Activated naive CD4-positive, alpha-beta T cell treated with anti-CD3 and anti-CD28 coated beads, Interleukin-2, amount 50 U/mL, for 72 hours (primary cell): ENCODE measurements at places on chromosomes 2 and 18.

GRCh38 chr18:44171301-44171700 is 509.4 kb upstream of the SETBP1 start:
- no peak for DNase-seq

- peak; percentile 41 for DNase-seq
These were observed 27.5 kb downstream of the PMAIP1 start for GRCh38 chr18:59927246-59927825.

- DNase-seq, result no peak
These were observed 577.4 kb downstream of the CPS1 start for GRCh38 chr2:211133766-211134165.

- peak; percentile 64 for DNase-seq
These were observed 7.6 kb downstream of the PLEKHM3 start for GRCh38 chr2:208017721-208018120.

GRCh38 chr2:15914596-15915385 is 25.6 kb upstream of the MYCN start:
- no peak for DNase-seq

DNA sequence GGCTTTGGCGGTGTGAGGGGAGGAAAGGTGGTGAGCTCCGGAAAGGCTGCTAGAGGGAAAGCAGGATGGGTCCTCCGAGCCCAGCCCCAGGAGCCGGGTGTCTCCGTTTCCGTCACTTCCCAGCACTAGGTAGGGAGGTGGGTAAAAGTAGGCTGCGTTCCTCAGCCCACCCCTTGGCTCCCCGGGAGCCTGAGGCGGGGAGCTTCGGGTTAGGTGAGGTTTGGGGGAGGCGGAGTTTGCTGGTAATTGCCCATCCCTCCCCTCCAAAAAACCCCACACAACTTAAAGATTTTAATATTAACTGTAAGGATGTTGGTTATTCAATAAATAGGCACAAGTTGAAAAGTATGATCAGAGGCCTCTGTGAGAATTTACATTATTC is 552 bp upstream of the ATF2 start:
- DNase-seq, result no peak

- DNase-seq, result no peak
These were observed at the start of gene CYP26B1 for GRCh38 chr2:72147303-72147971. TSS of gene CYP26B1 (minus strand) at chr2:72147862. CDS start at chr2:72147834, 28 bp downstream.

- DNase-seq, result no peak
These were observed 337.6 kb downstream of the EIPR1 start for GRCh38 chr2:3040066-3040428.

GRCh38 chr18:41042866-41043265 is 912.2 kb upstream of the PIK3C3 start:
- DNase-seq, result no peak

GRCh38 chr18:45817543-45817942 is 7.9 kb upstream of the SIGLEC15 start:
- no peak for DNase-seq

DNA sequence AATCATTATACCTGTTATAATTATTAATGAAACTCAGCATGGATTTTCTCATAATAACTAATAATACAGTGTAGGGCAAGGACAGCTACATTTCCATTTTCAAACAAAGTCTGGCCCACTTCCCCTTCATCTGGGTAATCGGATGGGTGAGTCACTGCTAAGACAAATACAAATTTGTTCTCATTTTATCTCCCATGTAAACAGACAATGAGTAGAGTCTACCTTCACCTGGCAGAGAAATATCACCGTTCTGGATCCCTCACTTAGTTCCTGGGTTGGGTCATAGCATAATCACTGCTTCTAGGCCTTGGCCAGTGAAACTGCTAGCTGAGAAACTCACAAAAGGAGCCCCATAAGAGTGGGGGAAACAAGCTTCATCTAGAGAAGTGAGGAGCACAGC is 9.2 kb downstream of the CNTNAP5 start:
- DNase-seq, result no peak

DNA sequence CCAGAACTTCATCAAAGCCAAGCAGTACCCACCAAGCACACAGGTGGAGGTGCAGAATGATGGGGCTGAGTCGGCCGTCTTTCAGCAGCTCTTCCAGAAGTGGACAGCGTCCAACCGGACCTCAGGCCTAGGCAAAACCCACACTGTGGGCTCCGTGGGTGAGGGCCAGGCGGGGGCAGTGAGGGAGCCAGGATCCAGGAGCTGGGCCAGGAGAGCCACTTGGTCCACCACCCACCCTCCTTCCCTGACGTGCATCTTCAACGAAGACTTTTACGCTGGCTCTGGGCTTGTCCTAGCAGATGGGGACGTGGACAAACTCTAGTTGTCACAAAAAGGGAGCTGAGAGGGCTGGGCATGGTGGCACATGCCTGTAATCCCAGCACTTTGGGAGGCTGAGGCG is 11.8 kb downstream of the VIL1 start:
- DNase-seq, result no peak

DNA sequence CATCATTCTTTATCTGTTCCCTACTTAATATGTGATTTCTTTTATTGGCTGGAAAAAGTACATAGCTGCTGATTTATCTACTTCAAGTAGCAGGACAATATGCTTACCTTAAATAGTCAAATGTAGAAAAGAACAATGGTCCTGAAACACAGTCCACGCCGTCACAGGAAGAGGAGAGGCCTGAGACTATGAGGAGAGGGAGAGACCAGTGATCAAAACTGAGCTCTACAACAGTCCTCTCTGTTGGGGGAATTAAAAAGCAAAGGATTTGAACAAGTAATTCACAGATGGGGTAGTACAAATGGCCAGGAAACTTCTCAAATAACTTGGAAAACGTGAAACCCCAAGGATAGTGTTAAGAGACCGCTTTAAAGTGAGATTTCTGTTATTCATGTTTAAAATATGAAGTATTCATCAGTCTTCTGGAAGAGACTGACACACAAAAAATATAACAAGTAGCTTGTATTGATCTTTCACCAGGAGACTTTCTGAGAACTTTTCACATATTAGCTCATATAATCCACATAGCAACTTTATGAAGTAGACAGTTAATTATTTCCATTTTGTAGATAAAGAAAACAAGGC is 20.2 kb downstream of the SCYGR8 start:
- DNase-seq, result no peak

- no peak for DNase-seq
These were observed 552.0 kb upstream of the CDH2 start for GRCh38 chr18:28728891-28729290.

- no peak for DNase-seq
These were observed 735.0 kb upstream of the POU3F3 start for GRCh38 chr2:104118889-104119288.

DNA sequence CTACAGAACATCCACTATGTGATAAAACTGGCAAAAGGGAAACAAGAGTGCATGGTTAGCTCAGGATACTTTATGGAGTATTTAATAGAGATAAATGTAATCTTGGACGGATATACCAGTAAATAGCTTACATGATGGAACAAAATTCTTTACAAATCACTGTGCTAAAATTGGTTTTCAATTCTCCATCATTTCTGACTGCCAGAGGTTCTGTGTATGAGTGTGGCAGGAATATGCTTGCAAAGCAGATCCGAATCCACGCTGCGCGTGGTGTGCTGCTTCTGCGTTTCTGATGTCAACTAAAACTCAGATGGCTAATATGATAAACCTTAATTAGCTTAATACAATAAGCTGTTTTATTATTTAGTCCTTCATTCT is 2.1 kb downstream of the ZNF532 start:
- no peak for DNase-seq

- no peak for DNase-seq
These were observed 81.7 kb downstream of the FEZ2 start for GRCh38 chr2:36516136-36516870.

DNA sequence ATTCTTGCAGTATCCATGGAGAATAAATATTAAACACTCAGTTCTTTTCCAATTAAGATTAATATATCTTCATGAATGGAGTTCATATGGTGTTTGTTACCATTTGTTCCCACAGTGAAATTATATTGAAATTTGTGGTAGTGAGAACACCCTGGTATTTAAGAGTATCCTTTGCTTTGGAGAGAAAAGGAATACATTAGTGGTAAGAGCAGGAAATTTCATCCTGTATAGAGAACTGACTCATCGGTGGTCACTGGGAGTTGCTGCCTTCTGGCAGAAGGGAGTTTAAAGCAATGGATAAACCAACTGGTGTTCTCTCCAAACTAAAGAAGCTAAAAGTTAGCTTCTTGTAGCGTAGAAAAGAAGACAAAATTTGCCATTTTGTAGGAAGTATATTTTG is 107.3 kb downstream of the MYO1B start:
- no peak for DNase-seq

DNA sequence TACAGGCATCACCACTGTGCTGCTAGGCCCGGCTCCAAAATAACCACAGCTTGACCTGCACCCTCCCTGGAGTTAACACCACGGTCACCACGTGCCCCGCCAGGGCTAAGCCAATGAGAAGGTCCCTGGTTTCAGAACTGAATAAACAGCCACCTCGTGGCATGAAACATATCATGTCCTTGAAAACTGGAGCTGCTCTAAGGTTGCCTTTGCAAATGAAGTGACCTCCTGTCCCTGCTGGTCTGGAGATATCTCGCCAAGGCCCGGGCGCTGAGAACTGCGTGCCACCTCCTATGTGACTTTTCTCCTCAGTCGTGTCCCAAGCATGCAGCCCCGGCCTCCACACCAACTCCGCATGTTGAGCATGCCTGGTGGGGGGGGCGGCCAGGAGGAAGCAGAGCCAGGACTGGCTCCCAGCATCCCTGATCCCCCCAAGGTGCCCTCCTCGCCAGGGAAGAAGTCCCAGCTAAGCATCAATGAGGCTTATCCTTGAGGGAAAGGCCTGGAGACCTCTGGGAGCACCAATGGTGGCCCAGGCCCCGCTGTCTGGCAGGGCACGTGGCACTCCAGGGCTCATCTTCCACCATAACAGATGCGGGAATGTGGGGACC is 16.3 kb upstream of the KCNG2 start:
- DNase-seq, result no peak

GRCh38 chr2:147659051-147659450 is 185.8 kb upstream of the ACVR2A start:
- no peak for DNase-seq

DNA sequence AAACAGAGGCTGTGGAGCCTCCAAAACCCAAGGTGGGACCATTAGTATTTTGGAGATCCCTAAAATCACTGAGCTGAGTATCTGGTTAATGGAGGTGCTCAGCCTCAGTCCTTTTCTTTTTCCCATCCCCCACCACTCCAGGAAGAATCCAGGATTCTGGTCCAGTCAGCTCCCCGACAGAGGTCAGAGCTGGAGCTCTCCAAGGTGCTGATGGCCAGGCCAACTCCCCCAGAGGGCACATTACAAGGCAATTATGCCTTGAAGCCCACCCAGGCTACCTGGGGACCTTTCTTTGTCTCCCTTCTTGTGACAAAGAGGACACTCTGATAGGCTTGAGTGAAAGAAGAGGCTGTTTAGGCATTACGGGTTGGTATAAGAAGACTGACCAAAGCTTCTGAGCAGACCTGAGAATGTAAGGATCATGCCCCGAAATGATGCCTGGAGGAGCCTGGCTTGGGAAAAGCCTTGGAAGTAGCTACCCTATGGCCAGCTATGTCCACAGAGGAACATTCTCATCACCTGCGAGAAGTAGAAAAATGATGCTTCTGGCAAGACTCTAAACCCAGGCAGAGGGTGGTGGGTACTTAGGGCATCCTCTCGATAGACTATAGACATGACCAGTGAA is 102.5 kb upstream of the LDAH start:
- no peak for DNase-seq

- no peak for DNase-seq
These were observed 21.2 kb downstream of the ACTR3 start for GRCh38 chr2:113910967-113911678.

- DNase-seq, result no peak
These were observed 39.4 kb downstream of the RBMS1 start for GRCh38 chr2:160454070-160454797.

DNA sequence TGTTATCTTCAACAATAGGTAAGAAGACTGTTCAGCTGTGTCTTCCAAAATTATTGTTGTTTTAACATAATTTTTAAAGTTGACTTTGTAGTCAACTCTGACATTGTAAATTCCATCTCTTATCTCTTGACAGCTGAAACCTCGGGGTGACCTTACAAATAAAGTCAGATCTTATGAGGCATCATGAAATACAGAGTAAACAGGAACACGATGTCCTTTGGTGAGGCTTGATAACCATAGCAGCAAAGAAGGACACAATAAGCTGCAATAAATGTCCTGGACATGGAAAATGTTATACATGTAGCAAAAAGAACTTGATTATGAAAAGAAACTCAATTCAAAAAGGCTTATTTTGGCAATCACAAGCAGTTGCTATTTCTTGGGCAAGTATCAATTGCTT is 618.9 kb upstream of the SLC39A10 start:
- no peak for DNase-seq

- no peak for DNase-seq
These were observed 87.4 kb downstream of the COL6A3 start for GRCh38 chr2:237326266-237327171.

DNA sequence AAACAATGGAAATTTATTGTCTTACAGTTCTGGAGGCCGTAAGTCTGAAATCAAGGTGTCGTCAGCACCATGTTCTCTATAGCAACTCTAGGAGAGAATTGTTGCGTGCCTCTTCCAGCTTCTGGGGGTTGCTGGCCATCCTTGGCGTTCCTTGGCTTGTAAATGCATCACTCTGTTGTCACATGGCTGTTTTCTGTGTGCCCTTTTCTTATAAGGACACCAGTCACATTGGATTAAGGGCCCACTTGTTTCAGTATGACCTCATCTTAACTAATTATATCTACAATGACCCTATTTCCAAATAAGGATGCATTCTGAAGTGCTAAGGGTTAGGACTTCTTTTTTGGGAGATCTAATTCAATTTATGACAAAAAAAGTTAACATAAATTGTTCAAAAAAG is 1.4 kb upstream of the PLEK start:
- no peak for DNase-seq

GRCh38 chr2:120394764-120395163 is 48.8 kb downstream of the INHBB start:
- DNase-seq, result no peak

GRCh38 chr18:45780568-45780967 is 44.9 kb upstream of the SIGLEC15 start:
- no peak for DNase-seq

DNA sequence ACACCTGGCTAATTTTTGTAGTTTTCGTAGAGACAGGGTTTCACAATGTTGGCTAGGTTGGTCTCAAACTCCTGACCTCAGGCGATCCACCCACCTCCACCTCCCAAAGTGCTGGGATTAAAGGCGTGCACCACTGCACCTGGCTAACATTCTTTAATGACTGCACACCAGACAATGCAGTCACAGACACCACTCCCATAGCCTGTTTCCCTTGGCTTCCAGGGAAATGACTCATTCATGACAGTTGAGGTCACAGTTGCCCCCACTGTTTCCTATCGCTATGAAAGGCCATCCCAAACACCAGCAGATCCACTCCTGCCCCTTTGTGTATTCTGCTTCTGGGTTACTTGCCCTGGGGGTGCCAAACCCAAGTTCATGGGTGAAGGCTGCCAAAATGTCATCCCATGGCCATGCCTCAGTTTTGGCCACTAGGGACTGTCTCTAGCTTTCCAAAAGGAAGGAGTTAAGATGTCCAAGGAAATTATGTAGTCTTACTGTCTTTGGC is 8.7 kb downstream of the CHMP1B start:
- no peak for DNase-seq

DNA sequence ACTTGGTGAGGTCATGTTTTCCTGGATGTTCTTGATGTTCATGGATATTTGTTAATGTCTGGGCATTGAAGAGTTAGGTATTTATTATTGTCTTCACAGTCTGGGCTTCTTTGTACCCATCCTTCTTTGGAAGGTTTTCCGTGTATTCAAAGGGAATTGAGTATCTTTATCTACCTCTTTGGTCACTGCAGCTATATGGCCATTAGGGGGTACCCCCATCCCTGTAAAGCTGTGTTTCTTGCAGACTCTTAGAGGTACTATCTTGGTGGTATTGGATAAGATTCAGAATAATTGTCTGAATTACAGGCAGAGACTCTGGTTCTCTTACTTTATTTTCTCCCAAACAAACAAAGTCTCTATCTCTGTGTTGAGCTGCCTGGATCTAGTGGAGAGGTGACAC is 401.6 kb upstream of the FSIP2 start:
- no peak for DNase-seq
